ENCODE measurements at places on chromosomes 2 and 18.

GRCh38 chr2:202848813-202849212 lies 22.8 kb downstream of the ICA1L start:
- DNase-seq, result no peak

DNA sequence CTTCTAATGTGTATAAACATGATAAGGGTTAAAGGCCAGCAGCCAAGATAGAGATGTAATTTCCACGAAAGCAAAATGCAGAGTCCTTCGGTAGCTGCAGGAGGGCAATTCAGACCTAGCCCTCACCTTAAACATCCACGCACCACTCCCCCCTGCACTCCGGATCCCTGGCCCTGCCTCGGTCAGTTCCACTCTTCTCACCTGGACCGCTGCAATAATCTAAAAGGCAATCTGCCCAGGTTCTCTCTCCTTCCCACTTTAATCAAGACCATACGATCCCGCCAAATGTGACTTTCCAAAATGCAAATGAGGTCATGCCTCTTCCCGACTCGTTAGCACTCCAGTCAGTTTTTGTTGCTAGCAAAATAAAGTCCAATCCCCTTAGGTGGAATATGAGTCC lies 485.2 kb downstream of the EIPR1 start:
- no peak for DNase-seq

GRCh38 chr2:16249246-16250055 lies 309.1 kb downstream of the MYCN start:
- DNase-seq, result no peak

DNA sequence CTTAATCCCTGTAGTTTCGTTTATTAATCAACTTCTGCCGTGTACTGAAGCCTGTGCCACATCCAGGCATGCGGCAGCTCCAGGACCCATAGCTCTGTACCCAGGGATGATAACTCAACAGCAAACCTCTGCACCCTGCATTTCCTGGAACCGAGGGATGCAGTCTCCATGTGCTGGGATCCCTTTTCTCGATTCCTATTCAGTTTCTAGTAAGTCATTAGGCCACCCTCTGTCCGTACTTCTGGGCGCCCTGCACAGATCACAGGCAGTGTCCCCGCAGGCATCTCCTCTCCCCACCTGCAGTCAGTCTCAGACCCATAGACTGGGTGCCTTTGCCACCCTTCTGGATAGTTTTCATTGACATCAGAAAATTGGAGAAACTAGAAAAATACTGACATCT lies 18.8 kb downstream of the TMEM18 start:
- DNase-seq, result no peak

DNA sequence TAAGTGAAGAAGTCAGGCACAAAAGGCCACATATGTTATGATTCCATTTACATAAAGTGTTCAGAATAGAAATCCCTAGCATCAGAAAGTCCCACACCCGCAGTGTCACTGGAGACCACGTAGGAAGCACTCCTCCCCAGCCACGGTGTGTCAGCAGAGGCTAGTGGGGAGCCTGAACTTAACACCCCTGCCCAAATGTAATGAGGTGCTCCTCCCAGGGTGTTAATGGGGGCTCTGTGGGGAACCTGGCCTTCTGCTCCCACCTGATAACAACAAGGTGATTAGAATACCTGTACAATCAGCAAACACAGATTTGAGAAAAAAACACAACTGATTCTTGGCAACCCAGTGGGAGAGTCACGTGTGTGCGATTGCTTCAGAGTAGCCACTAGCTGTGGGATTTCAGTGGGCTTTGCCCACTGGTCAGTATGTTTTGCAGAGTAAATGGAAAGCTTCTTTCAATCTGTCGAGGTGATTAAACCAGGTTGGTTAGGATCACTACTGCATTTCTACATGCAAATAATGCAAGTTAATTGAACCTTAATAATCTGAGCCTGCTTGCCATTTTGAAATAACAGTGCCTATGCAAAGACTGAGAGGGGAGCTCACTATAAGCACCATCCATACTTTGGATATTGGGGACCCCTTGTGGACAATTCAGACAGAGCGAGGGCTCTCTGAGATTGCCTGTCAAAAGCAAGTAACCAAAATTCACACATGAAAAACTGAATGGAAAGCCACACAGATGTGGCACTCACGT lies 20.6 kb upstream of the ATRAID start:
- no peak for DNase-seq

DNA sequence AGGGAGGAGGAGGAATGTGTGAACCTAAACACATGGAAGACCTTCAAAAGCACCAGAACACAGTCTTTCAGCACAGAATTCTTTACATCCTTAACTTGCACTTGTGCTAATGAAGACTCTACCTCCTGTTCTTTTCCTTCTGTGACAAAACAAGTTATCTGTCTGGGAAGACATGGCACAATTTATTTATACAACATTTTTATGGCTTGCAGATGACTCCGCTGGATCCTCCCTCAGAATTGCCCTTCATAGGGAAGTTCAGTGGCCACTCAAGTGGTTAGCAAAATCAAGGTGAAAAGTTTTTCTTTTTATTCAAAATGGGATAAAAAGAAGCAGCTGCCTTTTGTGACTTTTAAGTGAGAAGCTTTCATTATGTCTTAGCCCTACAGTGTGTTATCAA lies 21.4 kb downstream of the BCL2L11 start:
- DNase-seq, result no peak

DNA sequence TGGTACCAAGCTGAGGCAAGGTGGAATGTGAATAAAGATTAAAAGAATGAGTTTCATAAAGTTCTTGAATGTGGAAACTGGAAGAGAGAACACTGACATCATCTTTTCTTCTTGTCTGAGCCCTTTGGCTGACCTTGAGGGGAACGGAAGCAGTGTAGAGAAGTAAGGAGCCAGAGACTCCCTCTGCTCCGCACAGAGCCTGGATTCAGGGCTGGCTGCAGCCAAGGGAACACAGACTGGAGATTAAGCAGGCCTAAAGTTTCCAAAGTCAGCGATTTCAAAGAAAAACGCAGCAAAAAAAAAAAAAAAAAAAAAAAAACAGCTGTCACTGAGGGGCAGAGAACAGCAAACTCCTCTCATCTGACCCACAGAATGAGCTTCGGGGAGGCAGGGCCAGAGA lies 19.3 kb upstream of the ALK start:
- DNase-seq, result no peak

DNA sequence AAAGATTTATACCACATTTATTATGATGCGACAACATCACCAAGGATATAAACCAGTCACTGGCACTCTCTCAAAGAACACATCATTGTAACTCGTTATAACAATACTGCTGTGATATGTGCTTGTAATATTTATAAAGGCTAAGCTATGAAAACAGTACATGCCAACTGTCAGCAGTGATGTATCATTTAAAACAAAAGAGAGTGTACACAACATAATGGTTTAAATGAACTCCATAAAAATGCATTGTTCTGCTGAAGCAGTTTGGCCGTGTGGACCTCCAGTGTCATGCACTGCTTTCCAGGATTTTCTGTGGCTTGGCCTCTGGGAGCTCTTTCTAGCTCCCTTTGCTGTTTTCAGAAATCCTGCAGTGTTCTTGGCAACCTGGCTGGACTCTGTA lies 215.6 kb downstream of the MTX2 start:
- DNase-seq, result no peak

DNA sequence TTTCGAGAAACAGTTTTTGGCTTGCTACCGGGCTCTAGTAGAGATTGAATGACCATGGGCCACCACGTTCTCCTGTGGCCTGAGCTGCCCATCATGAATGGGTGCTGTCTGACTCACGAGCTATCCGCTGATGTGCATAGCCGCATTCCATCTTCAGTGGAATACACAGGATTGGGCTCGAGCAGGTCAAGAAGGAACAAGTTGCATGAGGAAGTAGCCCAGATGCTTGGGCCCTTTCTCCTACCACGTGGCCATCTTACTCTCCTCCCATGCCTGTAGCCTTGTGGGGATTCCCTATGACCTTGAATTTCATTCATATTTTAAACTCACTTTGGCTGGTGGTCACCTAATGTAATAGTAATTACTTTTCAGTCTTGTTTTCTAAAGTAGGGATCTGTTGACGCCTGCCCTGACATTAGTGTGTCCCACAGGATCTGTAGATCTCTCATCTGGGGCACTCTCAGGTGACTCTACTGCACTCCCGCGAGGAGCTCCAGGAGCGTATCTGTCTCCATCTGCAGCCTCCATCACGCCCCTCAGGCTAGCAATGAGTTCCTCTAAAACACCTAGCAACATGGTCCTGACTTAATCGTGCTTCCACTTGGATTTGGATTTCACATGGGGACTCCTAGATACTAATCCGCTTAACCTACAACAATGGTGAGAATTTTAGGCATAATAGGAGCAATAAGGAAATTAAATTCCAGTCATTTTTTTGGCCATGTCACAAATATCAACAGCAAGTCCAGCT lies 67.8 kb downstream of the PSMG2 start:
- DNase-seq, result no peak

GRCh38 chr2:214031566-214031965 lies 379.3 kb upstream of the VWC2L start:
- DNase-seq, result no peak

DNA sequence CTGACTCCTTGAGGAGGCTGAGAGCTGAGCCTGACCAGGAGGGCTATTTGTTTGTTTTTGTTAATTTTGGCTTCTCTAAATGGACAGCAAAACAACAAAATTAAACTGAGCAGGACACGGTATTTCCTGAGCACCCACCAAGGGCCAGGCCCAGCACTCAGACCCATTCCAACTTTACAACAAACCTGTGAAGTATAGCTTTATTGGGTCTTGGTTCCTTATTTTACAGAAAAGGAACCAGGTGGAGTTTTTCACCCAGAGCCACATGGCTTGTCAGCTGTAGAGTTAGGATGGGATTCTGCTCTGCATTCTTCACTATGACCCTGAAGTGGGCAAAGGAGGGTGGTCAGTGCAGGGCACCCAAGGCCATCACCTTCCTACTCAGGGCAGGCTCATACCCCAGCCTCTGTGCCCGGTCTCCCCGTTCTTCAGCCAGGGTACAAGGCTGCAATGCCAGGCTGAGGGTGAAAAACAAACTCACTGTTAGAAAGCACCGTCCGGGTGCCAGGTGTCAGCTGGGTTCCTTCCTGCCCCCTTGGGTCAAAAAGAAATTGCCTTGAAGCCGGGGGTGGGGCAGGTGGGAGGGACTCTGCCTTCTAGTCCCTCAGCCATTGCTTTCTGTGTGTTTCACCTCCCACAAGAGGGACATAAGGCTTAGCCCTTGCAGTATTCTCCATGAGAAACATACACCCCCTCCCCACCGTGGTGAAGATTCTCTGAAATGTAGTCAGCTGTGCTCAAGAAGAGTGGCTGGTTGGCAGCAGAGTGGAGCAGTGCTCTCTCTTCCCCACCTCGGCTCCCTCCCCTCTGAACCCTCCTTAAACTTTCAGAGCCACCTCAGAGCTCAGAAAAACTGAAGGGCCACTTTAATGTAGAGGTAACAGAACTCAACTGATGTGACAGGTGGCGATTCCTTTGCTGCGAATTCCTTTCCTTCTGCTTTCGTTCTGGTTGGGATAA lies 2.2 kb downstream of the PSD4 start:
- no peak for DNase-seq

DNA sequence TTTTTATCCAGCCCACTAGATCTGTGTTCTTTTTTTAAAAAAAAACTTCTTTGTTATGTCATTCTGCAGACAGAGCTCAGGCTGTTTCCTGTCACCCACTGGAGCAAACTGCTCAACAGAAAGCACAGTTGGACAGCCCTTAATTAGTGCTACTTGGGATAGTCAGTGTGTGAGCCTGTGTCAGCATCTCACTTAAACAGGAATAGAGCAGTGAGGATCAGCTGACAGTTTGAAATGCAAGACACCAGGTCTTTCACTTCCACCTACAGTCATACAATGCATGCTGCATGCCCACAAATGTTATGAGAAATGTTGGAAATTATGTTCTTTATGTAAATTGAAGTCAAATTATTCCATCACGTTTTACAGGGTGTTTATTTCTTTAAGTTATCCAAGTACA lies 174.9 kb downstream of the NR4A2 start:
- DNase-seq, result no peak

- DNase-seq, result no peak
These were observed 511.5 kb downstream of the NYAP2 start for GRCh38 chr2:225911019-225911418.

DNA sequence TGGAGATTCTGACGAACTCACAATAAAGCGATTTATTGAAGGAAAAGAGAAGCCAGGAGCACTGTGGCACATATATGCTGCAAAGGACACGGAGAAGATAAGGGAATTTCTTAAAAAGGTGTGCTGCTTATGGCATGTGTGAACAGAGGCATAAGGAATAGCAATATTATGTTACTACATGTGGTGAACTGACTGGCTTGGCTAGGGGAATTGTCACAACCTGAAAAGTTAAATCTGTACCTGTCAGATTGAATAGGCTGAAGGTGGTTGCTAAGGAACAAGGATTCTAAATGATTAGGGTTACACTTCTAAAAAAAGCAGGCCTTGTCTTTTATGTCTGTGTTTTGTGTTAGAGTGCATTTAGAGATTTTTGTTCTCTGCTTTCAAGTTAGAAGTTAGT lies 48.4 kb downstream of the KDM3A start:
- no peak for DNase-seq

DNA sequence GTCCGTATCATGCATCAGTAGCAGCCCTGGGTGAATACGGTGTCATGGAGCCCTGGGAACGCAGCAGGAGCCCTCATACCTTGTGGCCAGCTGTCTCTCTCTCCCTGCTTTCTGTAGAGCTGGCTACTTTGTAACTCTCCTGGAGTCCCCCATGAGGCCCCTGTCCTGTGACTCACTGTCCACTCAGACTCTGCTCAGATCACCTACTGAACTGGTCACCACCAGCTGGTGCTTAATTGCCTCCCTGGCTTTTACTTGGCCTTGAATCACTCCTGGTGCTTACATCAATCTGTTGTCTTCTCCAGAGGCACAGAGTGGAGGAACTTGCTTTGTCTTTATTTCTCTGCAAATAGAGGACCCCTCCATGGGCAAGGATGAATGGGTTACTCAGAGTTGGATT lies 172.7 kb downstream of the HRH4 start:
- no peak for DNase-seq

- no peak for DNase-seq
These were observed 1671.8 kb upstream of the DDX18 start for GRCh38 chr2:116142644-116143227.

GRCh38 chr2:30689496-30690125 lies 117.6 kb downstream of the CAPN13 start:
- no peak for DNase-seq

DNA sequence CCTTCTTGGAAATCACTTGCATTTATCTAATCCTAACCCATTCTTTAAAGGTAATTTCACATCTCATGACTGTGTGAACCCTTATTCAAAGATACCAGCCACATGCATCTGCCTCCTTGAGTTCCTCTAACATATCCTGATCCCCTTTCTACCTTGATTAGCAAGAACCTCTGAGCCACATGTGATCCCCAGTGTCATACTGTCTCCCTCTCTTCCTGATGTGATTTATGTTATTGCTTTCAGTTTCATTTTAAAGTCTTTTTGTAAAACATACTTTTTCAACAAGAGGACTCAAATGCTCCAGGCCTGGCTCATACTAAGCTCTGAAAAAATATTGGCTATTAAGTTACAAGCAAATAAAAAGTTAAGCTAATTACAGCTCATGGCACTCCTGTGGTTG lies 470.1 kb downstream of the DLGAP1 start:
- DNase-seq, result no peak

- no peak for DNase-seq
These were observed 15.1 kb upstream of the CYP27C1 start for GRCh38 chr2:127235082-127235702.

GRCh38 chr2:30802611-30803010 lies 4.6 kb downstream of the CAPN13 start:
- DNase-seq, result no peak

- DNase-seq, result no peak
These were observed 351.9 kb upstream of the ID2 start for GRCh38 chr2:8329660-8330622.

Data from stimulated activated CD4-positive, alpha-beta T cell treated with anti-CD3 and anti-CD28 coated beads, Interleukin-15, amount 100 ng/mL, for 1 hour (primary cell).